ENCODE measurements at places on chromosomes 2 and 18.

GRCh38 chr2:39523308-39524044, 86.4 kb upstream of the MAP4K3 start:
- no peak for DNase-seq

GRCh38 chr2:69376403-69376802, 10.6 kb downstream of the GFPT1 start:
- no peak for DNase-seq

DNA sequence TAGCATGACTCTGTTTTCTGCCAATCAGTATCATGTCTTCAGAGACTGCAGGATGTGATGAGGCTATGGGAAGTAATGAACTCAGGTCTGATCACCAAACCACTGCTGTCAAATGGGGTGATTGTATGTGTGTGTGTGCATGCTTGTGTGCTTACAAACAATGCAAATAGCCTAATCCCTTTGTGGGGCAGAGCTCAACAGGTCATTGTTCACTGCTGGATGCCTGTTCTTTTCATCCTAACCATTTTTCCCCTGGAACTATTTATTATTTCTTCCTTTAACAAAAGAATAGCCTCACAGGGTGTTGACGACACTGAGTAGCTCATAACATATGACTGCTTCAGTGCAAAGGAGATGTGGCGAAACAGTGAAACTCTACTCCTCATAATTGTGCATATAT, 55.9 kb downstream of the NXPH2 start:
- no peak for DNase-seq

DNA sequence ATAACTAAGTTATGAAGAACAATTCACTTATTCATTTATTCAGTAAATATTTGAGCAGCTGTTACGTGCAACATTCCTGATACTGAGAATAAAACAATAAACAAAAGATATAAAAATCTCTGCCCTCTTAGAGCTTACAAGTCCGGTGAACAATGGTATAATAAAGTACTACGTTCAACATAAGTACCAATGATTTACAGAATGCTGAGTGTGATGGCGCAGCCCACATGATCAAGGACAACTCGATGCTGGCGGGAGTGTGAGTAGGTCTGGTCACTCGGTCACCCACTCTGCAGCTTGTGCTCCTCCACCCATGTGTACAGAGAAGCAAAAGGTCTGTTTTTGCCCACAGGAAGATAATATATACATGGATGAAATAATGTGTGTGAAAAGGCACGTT, 254.3 kb downstream of the BCL11A start:
- no peak for DNase-seq

DNA sequence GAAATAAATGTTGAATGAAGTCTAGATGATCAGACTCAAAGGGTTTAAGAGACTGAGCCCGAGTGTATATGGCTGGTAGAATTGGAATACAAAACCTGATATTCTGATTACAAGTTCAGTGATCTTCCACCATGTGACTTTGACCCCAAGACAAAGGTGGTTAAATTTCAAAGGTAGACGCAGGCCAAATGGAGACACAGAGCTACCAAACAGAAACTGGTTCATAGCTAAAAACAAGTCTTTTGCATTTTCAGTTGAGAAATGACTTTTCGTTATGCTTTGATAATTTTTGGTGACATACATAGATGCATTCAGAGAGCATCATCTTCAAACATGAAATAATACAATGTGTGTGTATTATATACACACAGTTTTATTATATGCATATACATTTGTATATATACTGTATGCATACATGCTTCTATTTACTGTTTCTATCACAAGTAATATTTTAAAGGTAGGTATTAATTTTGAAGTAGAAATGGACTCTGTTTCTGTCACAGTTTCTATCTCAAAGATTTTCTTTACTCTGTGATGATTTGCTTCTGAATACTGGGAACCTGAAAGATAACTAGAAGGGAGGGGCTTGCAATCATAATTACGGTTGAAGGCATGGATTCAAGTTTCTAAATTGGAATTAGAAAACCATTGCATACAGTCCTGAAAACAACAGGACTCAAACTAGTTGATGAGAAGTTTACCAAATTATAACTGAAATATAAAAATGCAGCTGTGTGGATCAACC, 142.3 kb downstream of the ABCA12 start:
- DNase-seq: no peak

Data from activated CD8-positive, alpha-beta memory T cell treated with anti-CD3 and anti-CD28 coated beads for 4 hours (primary cell).